ENCODE measurements at places on chromosomes 5 and 9.

DNA sequence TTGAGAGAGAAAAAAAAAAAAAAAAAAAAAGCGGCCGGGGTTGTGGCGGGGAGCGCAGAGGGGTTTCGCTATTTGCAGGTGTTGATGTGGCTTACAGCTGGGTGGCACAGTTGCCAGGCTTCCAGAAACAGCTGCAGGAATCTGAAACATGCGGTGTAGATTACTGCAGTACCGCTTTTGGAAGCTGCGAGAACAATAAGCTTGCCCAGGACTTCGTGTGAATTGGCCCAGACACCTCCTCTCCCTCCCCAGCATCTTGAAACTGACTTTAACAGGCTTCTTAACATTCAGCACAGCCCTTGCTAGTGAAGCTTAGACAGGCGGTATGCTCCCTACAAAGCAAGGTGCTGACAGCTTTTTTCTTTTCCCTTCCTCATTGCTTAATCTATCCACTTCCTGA, 104.0 kb downstream of the ATP10B start:
- DNase-seq = no peak

GRCh38 chr9:78778861-78779374, 482.0 kb downstream of the PSAT1 start:
- no peak for DNase-seq

- DNase-seq = no peak
Observed at GRCh38 chr5:127280491-127281220, 9.9 kb upstream of the MEGF10 start.

GRCh38 chr9:15513335-15513734, 2.6 kb upstream of the PSIP1 start:
- no peak for DNase-seq

- no peak for DNase-seq
Observed at GRCh38 chr5:84685121-84685894, 300.6 kb upstream of the EDIL3 start.
